ENCODE measurements at places on chromosomes 5 and 9. TPM values are rescaled to one million over a fixed set of nuclear protein-coding genes. Genes with fewer than 3 reads are reported as not detected.

DNA sequence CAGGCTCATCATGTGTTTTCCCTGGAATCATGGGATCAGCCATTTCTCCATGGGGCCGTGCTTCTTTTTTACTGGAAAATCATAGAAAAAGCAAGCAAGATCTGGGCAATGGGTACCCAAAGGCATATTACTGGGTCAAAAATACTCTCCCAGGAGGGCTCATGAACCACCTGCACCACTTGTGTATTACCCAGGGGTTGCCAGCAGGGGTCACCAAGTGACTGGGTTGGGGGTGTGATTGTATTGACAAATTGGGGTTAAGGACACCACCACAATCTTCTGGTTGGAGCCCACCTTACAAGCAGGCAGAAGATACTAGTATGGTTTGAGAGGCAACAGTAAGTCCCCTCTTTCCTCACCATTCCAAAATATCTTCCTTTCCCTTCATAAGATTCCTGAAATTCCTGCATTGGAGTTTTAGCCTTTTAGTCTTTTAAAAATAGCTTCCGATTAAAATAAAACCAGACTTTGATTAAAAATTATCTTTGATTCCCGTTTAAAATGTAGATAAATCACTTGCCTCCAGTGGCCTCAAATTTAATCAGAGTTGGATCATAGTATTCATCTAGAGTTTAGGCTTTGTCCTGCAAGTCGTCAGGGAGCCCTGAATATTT lies 603.3 kb downstream of the KIF4B start:
- H3K4me1 ChIP-seq = no peaks in the 10 kb centered on the region
- peak; percentile 29 for DNase-seq
- no peak overlapping the region for H3K4me3 ChIP-seq
- no peak overlapping the region for H3K27ac ChIP-seq
- no peaks in the 10 kb centered on the region for H3K36me3 ChIP-seq
- H3K27me3 ChIP-seq = no peaks in the 10 kb centered on the region

DNA sequence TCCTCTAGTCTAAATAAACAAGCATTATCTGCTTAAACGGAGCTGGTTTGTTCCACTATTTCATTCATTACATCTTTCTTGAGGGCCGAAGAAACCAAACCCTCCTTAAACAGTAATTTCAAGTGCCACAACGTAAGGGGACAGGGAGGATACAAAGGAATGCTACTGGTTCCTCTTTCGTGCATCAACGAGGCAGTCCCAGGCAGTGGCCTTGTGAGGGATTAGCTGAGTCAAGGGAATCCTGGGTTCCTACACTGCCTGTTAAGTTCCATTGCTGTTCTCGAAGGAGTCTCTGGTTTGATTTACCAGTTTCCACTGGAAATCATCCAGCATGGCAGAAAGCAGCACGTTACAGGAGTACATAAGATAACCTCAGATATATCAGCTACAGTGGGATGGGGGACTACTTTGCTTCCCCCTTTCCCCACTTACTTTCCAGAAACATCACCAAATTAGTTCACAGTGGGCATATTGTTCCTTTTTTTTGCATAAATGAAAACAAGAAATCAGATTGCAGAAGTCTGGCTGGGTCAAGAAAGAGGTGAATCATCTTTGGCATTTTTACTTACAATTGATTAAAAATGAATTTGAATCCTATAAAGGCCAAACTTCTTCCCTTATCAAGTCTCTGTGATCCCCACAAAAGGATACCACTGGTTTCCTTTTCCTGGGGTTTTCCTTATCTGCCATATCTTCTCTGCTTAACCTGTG lies 2.5 kb upstream of the RANBP3L start:
- DNase-seq = no peak
- no peaks in the 10 kb centered on the region for H3K36me3 ChIP-seq
- H3K27ac ChIP-seq = no peak overlapping the region
- H3K4me3 ChIP-seq = no peak overlapping the region
- H3K27me3 ChIP-seq = no peaks in the 10 kb centered on the region

SPATA31A3 gene
- total RNA-seq = not detected

PCDHB4 gene
- 5.8 TPM for total RNA-seq

DNA sequence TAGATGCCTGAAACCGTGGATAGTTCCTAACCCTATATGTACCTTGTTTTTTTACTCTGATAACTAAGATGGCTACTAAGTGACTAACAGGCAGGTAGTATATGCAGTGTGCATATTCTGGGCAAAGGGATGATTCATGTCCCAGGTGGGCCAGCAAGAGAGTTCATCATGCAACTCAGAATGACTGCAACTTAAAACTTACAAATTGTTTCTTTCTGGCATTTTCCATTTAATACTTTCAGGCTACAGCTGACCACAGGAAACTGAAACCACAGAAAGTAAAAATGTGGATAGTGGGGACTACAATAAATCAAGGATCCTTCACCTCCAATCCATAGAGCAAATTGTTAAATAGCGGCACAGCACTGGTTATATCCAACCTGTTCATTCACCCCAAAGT lies 30.7 kb upstream of the VCAN start:
- H3K27ac ChIP-seq = no peak overlapping the region
- no peak overlapping the region for H3K4me3 ChIP-seq
- H3K27me3 ChIP-seq = no peaks in the 10 kb centered on the region
- H3K36me3 ChIP-seq = no peaks in the 10 kb centered on the region
- H3K4me1 ChIP-seq = no peaks in the 10 kb centered on the region

DNA sequence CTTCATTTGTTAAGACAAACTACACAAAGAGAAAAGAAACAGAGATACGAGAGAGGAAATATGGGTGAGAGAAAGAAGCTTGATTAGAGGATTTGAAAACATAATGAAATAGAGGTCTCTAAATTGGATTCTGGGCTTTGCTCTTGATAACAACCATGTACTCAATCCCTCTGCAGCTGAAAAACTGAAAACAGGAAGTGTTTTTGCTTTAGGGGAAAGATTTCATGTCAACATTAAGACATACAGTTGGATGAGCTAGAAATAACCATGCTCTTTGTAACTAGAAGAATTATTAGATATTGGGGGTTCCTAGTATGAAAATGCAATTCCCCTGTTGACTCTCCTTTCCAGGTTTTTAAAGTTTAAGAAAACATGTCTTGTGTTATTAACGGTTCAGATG lies 21.9 kb downstream of the CRHBP start:
- H3K4me1 ChIP-seq = no peaks in the 10 kb centered on the region
- no peak overlapping the region for H3K27ac ChIP-seq
- H3K36me3 ChIP-seq = no peaks in the 10 kb centered on the region

DNA sequence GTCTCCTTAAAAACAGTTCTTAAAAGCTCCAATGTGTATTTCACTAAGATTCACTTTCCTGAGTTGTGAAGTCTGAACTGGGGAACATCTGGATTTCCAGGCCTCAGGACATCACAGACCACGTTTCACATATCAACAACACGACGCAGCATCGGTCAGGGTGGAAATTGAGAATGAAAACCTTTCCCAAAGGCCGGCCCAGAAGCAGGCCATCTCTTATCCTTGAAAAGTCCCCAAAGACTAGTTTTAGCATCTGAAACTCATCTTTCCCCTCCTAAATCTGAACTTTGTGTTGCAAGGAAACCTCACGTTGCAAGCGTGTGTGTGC lies 96.4 kb upstream of the COL5A1 start:
- no peak overlapping the region for H3K27ac ChIP-seq
- no peak for DNase-seq

GRCh38 chr5:96297867-96298266 lies 135.2 kb downstream of the PCSK1 start:
- H3K4me3 ChIP-seq = no peak overlapping the region
- DNase-seq = no peak
- no peak overlapping the region for H3K27ac ChIP-seq
- H3K4me1 ChIP-seq = no peaks in the 10 kb centered on the region
- H3K27me3 ChIP-seq = no peaks in the 10 kb centered on the region

KIAA1958 gene
- total RNA-seq = 15.3 TPM

CTNNAL1 gene
- total RNA-seq = 38.6 TPM

GRCh38 chr9:16064771-16065170 lies 511.9 kb downstream of the CCDC171 start:
- H3K27me3 ChIP-seq = no peaks in the 10 kb centered on the region
- no peaks in the 10 kb centered on the region for H3K36me3 ChIP-seq
- no peaks in the 10 kb centered on the region for H3K4me1 ChIP-seq
- no peak overlapping the region for H3K4me3 ChIP-seq

DNA sequence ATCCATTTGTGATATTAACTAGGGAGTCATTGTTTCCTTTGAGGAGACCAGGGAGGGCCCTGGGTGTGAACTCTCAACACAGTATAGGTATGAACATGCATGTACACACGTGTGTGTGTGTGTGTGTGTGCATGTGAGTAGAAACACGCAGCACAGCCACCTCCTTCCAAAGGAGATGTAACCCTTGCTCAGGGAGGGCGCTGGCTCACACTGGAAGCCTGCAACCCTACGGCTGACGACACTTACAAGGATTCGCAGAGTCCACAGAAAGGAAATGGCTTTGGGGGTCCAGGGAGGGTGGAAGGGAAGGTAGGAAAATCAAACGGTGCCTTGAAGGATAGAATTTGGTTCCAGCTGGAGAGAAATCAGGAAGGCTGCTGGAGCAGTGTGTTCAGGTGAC lies 21.9 kb downstream of the TRIP13 start:
- H3K4me1 ChIP-seq = no peaks in the 10 kb centered on the region
- H3K36me3 ChIP-seq = no peaks in the 10 kb centered on the region
- no peak for DNase-seq
- H3K4me3 ChIP-seq = no peak overlapping the region
- H3K27ac ChIP-seq = no peak overlapping the region
- no peaks in the 10 kb centered on the region for H3K27me3 ChIP-seq

DNA sequence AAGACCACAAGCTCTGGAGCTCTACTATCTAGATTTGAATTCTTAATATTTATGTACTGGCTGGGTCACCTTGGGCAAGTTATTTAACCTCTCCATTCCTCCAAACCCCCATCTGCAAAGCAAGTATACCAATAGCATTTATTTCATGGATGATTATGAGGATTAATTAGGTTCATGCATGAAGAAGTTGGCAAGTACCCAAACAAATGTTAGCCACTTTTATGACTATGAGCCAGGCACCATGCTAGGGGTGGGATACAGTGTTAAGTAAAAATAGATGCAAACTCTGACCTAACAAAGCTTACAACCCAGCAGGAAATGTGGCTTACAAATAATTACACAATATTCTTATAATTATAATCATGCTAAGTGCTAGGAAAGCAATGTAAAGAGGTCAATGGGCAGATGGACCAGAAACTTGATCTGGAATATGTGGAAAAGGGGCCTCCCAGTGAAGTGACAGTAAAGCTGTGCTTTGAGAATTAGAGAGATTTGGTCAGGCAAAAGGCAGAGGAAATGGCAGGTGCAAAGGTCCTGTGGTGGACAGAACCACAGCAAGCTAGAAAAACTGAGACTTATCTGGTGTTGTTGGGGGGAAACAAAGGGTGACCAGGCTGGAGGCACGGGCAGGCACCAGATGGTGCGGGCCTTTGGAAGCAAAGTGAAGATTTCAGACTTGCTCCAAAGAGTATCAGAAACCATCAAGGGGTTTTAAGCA lies 525.2 kb upstream of the TRPC7 start:
- no peaks in the 10 kb centered on the region for H3K4me1 ChIP-seq
- no peak overlapping the region for H3K4me3 ChIP-seq
- DNase-seq = no peak

IFNK gene
- not detected for total RNA-seq

Data from kidney (tissue), 22 donors.